ENCODE measurements at places on chromosomes 3 and 15.

GRCh38 chr3:168048414-168049330 is 47.1 kb downstream of the GOLIM4 start:
- no peak for DNase-seq

GRCh38 chr3:15399970-15400369 is 27.4 kb downstream of the METTL6 start:
- DNase-seq = no peak

DNA sequence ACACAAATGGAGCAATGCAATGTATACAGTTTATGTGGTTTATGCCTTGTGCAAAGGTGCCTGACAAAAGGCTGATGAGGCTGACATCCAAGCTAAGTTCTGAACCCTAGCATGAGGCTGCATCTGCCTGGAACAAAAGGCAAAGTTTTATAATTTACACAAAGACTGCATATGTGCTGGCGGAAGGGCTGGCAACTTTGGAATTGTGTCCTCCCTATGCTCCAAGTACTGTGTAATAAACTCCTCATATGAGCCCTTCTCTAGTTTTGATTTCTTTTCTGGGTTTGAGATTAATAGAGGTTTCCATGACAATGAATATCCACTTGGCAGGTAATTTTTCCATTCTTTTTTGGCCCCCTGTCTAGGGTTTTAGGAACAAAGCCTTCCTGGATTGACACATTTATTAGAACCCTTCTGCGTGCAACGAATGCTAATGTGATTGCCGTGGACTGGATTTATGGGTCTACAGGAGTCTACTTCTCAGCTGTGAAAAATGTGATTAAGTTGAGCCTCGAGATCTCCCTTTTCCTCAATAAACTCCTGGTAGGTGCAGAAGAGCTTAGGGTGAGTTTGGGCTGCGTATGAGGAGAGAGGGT is 10.8 kb downstream of the PLA1A start:
- no peak for DNase-seq

GRCh38 chr3:98482717-98483482 is 14.6 kb upstream of the OR5K2 start:
- DNase-seq = no peak

- no peak for DNase-seq
Observed at GRCh38 chr3:151443583-151443982, 17.3 kb downstream of the IGSF10 start.

- DNase-seq = no peak
Observed at GRCh38 chr3:29949131-29949530, 657.3 kb upstream of the TGFBR2 start.

DNA sequence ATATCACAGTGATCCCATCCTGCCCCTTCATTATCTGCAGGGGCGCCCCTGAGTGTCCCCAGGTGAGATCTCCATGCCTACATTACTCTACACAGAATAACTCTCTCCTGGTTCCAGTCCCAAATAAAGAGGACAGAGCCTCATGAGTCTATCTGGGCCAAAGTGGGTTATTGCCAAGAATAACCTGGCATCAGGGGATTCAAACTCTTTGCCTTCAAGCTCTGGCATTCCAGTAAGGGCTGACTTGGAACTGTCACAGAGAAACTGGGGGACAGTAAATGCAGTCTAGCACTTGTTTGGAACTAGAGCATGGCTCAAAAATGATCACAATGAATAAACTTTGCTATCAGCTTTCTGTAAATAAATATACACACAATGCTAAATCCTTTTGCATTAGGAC is 30.3 kb downstream of the GJD2 start:
- DNase-seq = no peak

DNA sequence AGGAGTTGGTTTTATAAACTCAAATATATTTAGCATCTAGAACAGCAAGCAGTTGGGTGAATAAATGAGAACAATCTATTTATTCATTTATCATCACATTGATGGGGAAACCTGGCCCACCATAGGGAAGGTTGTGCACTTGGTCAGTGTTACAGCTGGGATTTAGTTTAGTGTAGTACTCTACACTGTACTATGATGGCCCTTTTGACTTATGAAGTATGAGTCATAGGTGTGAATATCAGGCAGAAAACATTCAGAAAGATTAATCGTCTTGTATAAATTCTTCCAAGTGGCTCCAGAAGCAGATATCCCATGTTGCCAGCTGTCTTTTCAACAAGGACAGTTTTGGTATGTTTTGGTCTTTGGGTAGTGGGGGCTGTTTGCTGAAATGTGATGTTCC is 38.0 kb downstream of the BBS4 start:
- no peak for DNase-seq

GRCh38 chr15:57789225-57789624 is 82.7 kb downstream of the POLR2M start:
- DNase-seq = no peak

GRCh38 chr3:140146668-140147067 is 211.7 kb downstream of the CLSTN2 start:
- no peak for DNase-seq

DNA sequence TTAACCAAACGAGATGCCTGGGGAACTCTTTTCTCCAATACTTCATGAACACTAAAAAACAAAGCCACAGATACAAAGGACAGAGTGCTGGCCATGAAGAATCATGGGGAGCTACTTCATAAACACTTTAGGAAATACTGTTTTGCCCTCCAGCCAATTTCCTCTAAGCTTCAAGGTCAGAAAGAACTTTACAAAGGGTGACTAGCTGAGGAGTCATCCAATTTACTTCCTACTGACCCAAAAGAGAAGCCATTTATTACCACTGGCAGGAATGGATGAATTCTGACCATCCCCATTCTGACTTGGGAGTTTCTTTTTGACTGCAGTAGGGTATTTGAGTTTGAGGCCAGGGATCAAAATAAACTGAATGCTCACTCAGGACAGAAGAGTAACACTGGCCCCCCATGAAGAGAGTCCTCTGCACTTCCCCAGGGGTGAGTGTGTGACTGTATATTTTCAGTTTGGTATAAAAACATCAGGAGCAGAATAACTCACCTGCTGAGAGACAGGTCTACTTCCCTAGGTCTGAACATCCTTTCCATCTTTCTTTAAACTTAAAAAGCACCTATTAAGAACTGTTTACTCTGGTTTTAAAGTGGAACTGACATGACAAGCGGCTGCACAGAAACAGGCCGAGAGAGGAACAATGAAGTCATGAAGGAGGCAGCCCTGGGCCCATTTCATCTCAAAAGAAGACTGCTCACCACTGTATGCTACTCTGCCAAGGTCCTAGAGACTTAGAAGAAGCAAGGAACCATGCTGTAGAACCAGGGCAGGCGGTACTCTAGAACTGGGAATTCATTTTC is 203.6 kb downstream of the TNIK start:
- no peak for DNase-seq

GRCh38 chr15:40995656-40996055 is 42.4 kb downstream of the CHAC1 start:
- no peak for DNase-seq
